ENCODE measurements at places on chromosomes 6 and 20.

DNA sequence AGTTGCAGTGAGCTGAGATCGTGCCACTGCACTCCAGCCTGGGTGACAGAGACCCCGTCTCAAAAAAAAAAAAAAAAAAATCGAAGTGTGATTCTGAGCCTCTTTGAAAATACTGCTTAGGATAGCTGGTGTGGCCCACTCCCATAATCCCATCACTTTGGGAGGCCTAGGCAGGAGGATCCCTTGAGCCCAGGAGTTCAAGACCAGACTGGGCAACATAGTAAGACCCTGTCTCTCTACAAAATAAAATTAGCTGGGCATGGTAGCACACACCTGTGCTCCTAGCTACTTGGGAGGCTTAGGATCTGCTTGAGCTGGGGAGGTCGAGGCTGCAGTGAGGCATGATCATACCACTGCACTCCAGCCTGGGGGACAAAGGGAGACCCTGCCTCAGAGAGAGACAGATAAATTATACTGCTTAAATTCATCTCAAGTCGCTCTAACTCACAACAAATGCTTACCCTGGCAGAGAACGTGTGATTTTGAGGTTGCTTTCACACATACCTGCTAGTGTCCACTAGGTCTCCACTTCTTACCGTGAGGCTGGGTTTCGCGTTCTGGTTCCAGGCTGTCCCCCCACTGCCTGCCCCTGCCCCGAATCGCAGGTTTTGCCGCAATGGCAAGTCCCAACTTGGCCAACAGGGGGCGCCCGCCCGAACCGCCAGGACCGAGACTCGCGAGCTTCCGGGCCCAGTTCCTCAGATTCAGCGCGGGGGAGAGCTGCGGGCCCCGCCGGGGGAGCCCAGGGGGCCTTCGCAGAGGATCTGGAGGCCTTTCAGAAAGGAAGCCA is 12.3 kb upstream of the TMC2 start:
- DNase-seq: peak; percentile 83

- no peak for DNase-seq
These were observed 257.7 kb downstream of the CDKAL1 start for GRCh38 chr6:20791944-20792343.

GRCh38 chr20:20525756-20526155 is 157.9 kb downstream of the INSM1 start:
- no peak for DNase-seq

DNA sequence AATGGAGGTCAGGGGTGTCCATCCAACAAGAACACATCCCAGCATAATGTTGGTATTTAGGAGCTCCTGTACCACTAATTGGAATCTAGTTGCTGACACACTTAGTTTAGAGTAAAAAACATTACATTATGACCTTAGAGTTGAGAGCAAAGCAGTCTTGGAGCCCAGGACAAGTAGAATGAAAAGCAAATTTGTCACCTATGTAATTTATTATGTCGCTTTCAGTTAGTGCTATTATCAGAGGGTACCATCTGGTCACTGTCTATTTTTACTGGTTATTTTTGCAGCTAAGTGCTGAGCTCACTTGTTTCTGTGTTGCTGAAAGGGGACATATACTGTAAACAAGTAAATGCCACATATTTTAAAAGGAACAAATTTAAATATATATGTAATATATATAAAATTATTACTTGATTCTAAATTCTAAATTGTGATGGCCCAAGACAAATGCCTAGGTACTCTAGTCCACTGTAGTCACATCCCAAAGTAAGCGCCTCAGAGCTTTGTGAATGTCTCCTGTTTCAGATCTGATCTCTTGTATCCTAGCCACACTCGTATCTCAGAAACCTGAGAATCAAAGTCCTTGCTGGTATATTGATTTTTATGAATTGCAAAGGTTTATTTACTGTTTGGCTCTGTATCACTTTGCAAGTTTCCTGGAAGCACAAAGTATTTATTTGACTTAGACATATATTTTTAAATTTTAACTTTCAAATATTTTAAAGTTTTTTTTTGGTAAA is 148.6 kb upstream of the MAN1A1 start:
- no peak for DNase-seq

GRCh38 chr6:162603231-162604015 is 124.1 kb downstream of the PRKN start:
- no peak for DNase-seq

DNA sequence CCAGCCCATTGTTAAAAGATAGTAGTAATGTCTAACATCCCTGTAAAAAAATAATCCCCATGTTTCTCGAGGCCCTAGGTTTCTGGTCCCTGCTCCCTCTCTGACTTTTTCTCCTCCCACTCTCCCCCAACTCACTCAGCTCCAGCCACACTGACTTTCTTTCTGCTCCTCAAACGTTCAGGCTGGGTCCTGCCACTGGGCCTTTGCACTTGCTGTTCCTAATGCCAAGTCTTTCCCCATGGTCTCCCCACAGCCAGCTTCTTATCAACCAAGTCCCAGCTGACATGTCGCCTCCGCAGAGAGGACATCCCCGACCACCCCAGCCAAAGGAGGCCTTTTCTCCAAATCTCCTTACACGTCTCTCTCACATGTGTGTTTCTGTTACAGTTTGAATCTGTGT is 21.8 kb upstream of the PTGIS start:
- no peak for DNase-seq

GRCh38 chr6:16031278-16031981 is 97.5 kb upstream of the MYLIP start:
- DNase-seq: no peak

DNA sequence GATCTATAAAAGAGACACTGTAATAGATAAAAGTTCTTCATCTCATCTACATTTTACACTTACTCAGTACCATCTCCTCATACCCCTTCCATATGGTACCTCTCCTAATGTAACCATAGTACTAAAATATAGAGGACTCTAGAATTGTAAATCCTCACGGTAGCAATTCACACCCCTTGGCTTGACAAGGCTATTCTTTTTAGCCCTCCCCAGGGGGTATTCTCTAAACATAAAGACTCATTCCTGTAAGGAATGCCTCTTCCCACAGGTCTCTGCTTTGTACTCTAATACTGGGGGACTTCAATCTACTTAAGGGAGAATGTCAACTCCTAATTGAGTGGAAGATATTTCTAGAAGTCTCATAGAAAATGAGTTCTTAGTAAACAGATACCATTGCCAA is 85.9 kb downstream of the VIP start:
- no peak for DNase-seq

DNA sequence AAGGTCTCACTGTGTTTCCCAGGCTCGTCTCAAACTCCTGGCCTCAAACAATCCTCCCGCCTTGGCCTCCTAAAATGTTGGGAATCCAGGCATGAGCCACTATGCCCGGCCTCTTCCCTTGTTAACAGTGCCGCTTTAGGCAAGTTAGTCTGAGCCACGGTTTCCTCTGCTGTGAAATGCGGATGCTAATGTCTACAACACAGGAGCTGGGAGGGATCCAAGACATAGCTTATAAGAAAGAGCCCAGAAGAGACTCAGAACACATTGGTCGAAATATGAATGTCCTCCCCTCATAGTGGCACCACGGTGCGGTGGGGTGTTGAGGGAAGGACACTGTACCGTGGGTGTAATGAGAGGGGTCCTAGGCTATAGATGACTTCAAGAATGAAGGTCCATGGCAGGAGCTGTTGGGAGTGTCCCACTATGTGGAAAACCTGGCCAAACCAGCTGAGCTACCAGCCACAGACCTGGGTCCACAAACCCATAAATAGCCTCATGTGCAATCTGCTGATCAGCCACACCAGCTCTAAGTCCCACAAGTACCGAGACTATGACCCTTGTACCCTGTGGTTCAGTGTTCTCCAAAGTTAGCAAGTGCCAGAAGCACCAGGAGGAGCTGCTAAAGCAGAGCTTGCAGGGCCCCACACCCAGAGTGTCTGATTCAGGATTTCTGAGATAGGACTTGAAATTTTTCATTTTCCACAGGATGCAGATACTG is 57.8 kb upstream of the ZFAND3 start:
- no peak for DNase-seq

DNA sequence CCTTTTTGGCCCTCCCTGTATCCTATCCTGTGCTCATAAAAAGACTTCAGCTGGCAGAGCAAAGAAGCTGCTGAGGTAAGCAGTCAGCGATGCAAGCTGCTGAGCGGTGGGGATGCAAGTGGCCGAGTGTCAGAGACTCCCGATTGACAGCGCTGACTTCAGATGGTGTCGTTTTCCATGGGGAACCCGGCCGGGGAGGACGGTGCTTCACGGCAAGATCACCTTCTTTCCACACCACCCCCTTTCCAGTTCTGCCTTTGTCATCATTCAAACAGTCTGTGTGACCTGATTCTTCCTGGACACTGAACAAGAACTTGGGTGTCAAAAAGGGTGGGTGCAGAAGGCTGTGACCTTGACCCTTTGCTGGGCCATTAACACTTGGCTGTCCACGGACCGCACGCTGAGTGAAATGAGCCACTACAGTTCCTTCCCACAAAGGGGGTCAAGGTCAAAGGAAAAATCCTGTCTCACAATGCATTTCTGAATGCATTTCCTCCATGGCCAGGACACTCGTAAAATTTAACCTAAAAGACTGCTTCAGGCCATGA is 52.9 kb upstream of the UNC93A start:
- no peak for DNase-seq

DNA sequence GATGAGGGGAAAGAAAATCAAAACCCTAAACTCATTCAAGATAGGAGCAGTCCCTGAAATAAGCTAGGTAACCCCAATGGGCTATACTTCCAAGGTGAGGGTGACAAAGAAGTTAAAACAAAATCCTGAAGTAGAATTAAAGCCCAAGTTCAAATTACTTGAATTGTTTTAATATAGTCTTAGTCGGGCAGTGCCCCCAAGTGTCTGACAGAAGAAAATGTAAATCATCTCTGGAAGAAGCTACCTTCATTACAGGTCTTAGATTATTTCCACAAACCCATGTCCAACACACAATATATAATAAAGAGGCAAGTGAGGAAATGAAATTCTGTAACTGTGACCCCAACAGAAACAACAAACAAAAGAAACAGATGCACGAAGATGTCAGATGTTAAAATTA is 36.8 kb upstream of the L3MBTL3 start:
- no peak for DNase-seq

GRCh38 chr20:63855363-63856097 is 5.8 kb upstream of the ABHD16B start:
- no peak for DNase-seq

DNA sequence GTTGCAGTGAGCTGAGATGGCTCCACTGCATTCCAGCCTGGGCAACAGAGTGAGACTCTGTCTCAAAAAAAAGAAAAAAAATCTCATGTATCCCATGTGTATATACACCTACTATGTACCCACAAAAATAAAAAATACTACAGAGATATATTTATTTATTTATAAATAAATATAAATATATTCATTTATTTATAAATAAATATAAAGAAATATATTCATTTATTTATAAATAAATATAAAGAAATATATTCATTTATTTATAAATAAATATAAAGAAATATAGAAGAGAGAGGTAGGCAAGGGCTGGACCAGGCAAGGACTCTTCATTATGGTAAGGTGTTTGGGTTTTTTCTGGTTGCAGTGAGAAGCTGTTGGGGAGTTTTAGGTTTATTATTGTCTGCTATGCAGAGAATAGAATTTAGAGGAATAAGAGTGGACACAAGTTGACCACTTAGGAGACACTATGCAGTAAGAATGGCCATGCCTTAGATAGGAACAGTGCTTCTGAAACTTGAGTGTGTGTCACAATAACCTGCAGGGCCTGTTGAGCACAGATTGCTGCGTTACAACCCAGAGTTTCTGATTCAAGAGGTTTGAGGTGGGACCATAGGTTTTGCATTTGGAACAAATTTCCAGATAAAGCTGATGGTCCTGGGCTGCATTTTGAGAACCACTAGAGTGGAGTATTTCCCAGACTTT is 254.2 kb downstream of the EYA4 start:
- DNase-seq: no peak

DNA sequence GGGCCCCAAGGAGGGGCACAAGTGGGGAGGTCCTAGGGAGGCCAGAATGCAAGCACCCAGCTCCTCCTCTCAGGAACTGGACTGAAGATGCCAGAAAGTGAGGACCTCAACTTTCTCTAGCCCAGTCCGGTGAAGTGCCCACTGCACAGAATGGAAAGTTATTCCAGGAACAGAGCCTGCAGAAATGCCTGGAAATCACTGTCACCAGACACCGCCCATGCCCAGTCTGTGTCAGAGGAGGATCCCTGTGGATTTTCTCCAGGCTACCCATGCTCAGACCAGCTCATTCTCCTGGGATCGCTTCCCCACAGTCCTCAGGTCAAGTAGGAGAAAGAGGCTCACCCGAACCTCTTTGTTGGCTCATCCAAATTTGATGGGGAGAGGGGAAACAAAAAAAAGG is 6.5 kb downstream of the PRPH2 start:
- no peak for DNase-seq

- DNase-seq: no peak
These were observed 28.0 kb downstream of the TMC2 start for GRCh38 chr20:2564406-2564805.

DNA sequence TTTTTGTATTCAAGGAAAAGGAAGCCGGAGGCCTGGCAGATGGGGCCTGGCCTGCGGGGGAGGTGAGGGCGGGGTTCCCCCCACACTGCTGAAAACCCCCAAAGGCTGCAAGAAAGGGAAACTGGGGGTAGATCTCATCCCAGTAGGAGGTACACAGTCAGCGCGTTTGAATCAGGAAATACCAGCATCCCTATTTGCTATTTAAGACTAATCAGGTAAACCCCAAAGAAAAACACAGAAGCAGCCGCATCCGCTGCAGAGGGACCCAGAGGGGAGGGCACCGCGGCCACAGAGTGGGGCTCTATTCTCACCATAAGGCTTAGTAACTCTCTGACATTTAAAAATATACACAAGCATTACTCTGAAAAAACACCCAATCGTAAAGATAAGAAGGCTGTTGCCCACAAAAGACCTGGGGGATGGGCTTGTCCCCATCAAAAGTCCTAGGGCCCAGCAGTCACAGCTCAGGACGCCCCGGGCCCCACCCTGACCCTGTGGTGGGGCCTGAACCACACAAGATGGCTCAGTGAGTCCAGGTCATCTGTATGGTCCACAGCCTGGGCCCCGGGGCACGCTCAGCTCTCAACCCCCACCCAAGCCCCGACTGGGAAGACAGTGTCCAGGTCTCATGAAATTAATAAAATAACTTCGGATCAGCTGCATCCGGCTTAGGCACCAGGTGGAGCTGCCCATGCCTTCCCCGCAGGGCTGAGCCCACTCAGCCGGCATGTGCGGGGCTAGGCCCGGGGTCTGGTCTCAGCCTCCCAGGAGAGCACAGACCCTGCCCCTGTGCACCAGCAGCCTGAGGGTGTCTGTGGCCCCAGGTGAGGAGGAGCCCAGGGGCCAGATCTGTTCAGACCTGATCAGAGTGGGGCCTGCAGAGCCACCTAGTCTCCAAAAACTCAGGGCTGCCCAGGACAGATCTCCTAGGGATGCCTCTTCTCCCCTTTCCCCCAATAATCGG is 31.0 kb downstream of the KCNQ2 start:
- no peak for DNase-seq

Data from activated CD4-positive, CD25-positive, alpha-beta regulatory T cell treated with anti-CD3 and anti-CD28 coated beads, Interleukin-2, amount 50 U/mL, for 16 hours (primary cell).